ENCODE measurements at places on chromosomes 1 and 21. TPM values are rescaled to one million over a fixed set of nuclear protein-coding genes. Genes with fewer than 3 reads are reported as not detected.

Gene FCER1A
- not detected for total RNA-seq

Gene ROR1
- total RNA-seq: 6.7 TPM

Gene SPATA17
- 0.36 TPM for total RNA-seq

Gene GJA9
- not detected for total RNA-seq

GRCh38 chr1:201356701-201357100, 20.8 kb downstream of the TNNT2 start:
- DNase-seq: no peak

GRCh38 chr1:49307457-49307856, 530.8 kb upstream of the BEND5 start:
- no peak for DNase-seq
